ENCODE measurements at places on chromosomes 16 and 17.

DNA sequence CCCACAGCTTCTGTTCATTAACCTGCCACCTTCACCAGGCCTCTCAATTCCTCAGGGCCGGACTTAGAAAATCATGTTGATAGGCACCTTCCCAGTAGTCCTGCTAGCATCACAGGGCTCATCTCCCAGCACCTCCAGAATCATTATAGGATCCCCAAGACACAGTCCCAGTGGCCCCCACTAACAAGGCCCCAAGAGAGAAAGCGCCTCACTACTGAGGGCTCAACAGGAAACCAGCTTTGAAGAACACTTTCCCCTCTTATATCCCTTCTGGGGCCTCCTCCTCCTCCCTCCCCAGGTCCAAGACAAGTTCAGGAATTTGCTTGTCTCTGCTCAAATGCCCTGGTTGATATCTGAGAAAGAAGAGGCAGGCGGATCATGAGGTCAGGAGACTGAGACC lies at the start of gene OR3A3:
Gene OR3A3 (plus strand): TSS at position 301 of the 400 bp plus-strand sequence.
- DNase-seq: no peak

DNA sequence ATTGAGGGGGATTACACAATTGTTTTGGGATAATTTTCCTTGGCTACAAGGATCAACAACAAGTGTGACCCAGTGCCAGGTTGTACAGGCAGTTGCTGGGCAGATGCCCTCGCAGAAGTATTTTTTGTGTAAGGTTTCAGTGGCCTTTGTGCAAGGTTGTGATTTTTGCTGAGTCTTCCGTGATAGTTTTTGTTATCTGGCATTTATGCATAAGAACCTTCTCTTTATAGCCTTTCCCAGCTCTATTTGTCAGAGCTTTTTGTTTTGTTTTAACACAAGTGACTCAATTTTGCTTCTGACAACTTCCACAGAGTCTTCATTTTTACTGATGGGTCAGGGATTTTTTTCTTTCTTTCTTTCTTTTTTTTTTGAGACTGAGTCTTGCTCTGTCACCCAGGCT lies 6.7 kb upstream of the PRPSAP1 start:
- DNase-seq: no peak

DNA sequence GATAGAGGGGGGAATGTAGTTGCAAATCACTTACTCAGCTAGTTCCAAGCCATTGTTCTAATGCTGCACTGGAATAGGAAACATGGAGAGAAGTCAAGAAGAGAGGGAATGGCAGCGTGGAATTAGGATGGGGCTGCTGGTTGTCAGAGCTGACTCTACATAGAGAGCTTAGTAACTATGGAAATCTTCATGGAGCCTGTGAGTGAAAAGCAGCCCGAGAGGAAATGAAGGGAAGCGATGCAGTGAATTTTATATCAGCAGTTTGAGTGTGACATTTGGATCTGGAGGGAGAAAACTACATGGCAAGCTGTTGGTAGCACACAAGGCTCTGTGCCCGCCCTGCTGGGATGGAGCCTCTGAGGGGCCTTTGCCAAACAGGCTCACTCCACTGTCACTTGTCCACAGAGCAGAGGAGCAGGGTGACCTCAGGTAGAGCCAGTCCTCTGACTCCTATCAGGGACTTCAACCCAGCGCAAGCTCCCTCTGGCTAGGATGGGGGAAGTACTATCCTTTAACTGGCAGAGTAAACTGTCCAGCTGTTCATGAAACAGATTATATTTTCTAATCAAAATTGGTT lies 27.9 kb upstream of the PMFBP1 start:
- DNase-seq: no peak

GRCh38 chr17:47808830-47809480 lies 12.6 kb downstream of the OSBPL7 start:
- no peak for DNase-seq

DNA sequence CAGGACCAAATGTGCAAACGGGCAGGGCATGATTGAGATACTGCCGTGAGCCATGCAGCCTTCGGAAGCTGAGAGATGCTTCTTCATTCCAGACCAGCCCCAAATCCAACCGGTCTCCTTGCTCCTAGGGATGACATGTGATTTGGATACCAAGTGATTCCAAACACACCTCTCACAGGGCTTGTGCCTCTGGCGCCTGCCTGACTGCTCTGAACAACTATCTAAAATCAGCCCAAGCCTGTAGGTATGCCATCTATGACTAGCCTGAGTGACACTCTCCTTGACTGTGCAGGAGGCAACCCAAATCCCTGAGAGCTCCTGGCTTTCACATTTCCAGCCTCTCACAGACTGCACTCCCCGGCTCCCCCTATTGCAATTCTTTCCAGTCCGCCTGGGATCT lies 20.3 kb downstream of the DYNC1LI2 start:
- DNase-seq: no peak

DNA sequence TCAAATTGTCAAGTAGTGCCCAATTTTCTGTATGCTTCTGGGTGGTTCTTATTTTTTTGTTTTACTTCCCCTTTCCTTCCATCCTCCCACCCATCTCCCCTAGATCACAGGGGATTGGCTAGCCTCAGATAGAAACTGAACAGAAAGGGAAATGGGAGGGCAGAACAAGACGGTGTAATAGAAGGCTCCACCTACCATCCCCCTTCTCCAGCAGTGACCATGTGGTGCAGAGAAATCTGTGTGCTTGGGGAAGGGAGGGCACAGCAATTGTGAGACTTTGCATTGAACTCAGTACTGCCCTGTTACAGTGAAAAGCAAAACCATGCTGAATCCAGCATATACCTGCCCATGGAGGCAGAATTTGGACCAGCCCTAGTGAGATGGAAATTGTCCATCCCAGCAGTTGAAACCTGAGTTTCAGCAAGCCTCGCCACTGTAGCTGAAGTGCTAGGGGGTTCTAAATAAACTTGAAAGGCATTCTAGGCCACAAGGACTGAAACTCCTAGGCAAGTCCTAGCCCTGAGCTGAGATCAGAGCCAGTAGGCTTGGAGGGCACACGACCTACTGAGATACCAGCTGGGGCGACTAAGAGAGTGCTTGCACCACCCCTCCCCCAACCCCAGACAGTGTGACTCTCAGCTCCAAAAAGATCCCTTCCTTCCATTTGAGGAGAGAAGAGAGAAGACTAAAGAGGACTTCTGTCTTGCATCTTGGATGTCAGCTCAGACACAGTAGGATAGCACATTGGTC lies 5.2 kb downstream of the SLFN11 start:
- DNase-seq: no peak

DNA sequence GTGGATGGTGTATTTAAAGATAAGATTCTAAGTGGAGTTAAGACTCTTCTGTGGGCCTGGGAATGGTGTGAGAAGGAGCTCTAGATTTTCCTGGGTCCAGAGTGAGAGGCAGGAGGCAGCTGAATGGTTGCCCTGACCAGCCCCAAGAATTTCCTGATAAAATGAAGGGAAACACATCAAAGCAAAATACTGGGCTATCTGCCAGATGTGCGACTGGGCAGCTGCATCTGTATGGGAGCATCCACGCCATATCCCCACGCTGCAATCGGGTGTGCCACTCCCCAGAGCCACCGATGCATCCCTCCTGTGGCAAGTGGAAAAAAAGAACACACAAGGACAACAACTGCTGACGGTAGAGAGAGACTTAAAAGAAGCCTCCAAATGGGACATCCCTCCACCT lies 84.3 kb upstream of the COX10 start:
- no peak for DNase-seq

- DNase-seq: no peak
These were observed 44.3 kb downstream of the PMP22 start for GRCh38 chr17:15220785-15221184.

GRCh38 chr17:42573095-42573494 lies 4.4 kb downstream of the PSMC3IP start:
- DNase-seq: no peak

GRCh38 chr16:75527825-75528299 lies 8.0 kb downstream of the CHST5 start:
- no peak for DNase-seq
